Colonic mucosa (tissue), 4 donors: ENCODE measurements at places on chromosomes 6 and 20. TPM values are rescaled to one million over a fixed set of nuclear protein-coding genes. Genes with fewer than 3 reads are reported as not detected.

LRFN2 gene
- 0.21 TPM for total RNA-seq

GRCh38 chr20:17077030-17077429 lies 149.8 kb upstream of the PCSK2 start:
- no peaks in the 10 kb centered on the region for H3K4me1 ChIP-seq
- H3K36me3 ChIP-seq = no peaks in the 10 kb centered on the region
- H3K27ac ChIP-seq = no peak overlapping the region
- no peak for DNase-seq
- H3K4me3 ChIP-seq = no peak overlapping the region
- H3K27me3 ChIP-seq = no peaks in the 10 kb centered on the region

DNA sequence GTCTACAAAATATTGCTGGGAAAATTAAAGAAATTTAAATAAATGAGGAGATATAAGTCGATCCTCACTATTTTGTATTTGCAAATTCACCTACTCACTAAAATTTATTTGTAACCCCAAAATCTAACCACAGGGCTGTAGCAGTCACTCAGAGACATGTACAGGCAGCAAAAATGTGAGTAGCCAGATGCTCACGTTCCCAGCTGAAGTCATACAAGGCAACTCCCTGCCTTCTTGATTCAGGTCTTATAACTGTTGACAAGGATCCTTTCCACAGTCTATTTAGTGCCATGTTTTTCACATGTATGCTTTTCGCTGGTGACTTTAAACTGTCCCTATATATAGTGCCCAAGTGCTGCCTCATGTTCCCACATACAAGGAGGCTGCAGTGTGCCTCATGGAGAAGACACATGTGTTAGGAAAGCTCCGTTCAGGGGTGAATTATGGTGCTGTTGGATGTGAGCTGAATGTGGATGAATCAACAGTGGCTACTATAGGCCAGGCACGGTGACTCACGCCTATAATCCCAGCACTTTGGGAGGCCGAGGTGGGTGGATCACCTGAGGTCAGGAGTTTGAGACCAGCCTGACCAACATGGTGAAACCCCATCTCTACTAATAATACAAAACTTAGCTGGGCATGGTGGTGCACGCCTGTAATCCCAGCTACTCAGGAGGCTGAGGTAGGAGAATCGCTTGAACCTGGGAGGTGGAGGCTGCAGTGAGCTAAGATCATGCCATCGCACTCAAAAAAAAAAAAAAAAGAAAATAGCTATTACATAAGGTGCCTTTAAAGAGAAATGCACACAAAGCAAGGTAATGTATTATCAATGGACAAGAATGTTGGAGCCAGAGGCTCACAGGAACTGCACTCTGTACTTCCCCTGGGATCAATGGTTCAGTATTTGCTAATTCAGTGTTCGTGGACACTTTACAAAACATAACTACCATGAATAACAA lies 55.3 kb downstream of the STK35 start:
- no peaks in the 10 kb centered on the region for H3K27me3 ChIP-seq
- no peak overlapping the region for H3K27ac ChIP-seq
- no peak for DNase-seq

PTCHD4 gene
- not detected for total RNA-seq

TPD52L1 gene
- total RNA-seq = 16.9 TPM
